ENCODE measurements at places on chromosomes 5 and 9.

DNA sequence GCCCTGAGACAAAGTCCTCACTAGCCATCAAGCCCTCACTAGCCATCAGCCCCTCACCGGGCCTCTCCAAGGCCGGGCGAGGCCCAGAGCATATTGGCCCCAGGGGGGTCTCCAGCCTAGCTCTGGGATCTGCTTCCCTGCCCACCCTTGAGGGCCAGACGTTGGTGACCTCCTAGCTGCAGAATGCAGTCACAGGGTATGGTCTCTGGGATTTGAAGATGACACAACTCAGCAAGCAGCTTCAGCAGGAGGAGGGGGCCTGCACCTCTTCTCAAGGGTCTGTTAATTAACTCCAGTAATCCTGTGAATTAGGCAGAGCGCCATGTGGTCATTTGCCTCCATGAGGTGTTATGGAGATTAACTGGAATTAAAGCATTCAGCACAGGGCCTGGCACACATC lies 116.9 kb upstream of the SPOCK1 start:
- no peak for DNase-seq

DNA sequence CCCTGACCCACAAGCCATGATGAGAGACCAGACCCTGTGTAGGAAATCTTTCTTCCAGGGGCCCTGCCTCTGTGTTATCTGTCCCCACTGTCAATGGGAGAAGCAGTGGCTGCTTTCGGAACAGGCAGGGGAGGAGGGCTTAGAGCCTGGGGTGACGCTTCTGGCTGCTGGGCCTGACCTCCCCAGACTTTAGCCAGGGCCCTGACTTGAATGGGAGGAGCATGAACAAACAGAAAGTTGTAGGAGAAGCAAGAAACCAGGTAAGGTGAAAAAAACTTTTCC lies 12.2 kb upstream of the GPX3 start:
- no peak for DNase-seq

DNA sequence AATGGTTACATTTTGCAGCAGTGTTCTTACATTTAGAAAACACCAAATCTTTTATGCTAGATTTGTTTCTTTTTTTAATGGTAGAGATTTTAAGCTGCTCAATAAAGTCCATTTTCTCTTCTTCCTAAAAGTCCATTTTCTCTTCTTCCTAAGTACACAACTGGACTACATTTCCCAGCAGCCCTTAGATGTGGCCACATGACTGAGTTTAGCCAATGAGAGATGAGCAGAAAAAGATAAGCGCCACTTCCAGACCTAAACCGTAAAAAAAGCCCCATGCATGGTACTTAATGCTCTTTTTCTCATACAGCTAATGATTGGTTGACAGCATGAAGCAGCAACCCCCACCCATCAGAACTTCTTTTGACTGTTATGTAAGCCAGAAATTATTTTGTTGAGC lies 206.7 kb downstream of the FAM114A2 start:
- no peak for DNase-seq

GRCh38 chr5:132257131-132258101 lies at the start of gene PDLIM4:
TSS of gene PDLIM4 (plus strand) at chr5:132257696. CDS start at chr5:132257735, 39 bp downstream.
- DNase-seq: peak; percentile 12

GRCh38 chr9:133273819-133274218 lies 1.2 kb downstream of the ABO start:
- no peak for DNase-seq

DNA sequence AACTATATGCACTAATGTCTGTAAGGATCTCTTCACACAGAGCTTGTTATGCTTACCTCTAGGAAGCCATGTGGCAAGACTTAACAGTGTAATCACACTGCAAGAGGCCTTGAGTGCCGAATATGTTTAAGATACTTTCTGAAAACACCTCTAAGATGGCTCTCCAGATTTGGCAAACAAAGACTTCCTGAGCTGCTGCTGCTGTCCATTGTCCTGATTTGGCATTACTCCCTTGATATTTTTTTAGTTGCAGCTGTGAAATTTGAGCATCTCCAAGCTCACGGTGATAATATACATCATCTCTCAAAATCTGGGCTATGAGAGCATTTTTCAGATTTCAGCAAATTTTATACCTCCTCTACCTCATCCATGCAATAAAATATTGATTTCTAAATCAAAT lies 384.5 kb upstream of the CDH6 start:
- no peak for DNase-seq

DNA sequence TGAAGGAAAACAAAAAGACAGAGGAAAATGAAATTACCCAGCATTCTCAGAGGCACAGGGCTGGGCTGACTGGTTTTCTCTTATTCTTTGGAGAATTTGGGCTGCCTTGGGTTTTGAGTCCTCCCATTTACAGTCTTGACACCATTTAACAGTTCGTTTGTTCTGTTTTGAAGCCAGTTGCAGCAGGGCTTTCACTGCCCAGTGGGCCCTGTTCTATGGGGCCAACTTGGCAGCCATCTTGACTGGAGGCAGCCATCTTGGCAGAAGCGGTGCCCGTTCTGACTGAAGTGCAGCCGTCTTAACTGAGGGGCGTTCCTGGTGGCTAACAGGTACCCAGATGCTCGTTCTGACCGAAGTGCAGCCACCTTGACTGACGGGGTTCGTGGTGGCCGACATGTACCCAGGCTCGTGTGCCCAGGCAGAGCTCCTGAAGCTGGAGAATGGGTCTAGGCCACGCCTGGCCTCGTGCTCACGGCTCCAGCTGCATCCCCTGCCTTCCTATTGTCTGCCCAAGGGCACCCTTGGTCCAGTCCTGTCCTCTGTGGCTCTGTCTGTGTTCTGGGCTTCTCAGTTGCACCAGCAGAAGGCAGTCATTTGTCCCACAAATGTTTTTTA lies 164.4 kb downstream of the GAPVD1 start:
- no peak for DNase-seq

GRCh38 chr5:84634256-84634655 lies 249.6 kb upstream of the EDIL3 start:
- no peak for DNase-seq

- DNase-seq: peak; percentile 53
Measured at GRCh38 chr9:129174724-129175514, 3.1 kb downstream of the IER5L start.

DNA sequence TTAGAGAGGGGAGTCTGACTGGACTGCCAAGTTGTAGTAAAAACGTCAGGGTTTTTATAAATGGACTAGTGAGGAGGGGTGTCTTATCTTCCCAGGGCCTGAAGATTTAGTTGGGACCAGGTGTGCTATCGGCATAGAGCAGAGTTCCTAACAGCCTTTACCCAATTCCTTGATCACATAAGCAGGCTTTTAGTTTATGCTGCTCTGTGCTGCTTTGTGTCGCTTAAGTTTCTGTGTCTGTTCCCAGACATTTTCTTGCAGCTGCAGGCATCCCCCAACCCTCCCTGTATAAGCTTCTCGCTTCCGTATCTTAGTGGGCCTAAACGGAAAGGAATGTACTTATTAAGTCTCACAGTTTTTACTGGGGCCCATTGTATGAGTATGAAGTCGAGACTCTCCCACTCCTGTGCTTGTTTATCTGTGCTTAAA lies 2.6 kb upstream of the SMC5 start:
- no peak for DNase-seq

GRCh38 chr9:117546894-117547678 lies 132.2 kb upstream of the ASTN2 start:
- no peak for DNase-seq

DNA sequence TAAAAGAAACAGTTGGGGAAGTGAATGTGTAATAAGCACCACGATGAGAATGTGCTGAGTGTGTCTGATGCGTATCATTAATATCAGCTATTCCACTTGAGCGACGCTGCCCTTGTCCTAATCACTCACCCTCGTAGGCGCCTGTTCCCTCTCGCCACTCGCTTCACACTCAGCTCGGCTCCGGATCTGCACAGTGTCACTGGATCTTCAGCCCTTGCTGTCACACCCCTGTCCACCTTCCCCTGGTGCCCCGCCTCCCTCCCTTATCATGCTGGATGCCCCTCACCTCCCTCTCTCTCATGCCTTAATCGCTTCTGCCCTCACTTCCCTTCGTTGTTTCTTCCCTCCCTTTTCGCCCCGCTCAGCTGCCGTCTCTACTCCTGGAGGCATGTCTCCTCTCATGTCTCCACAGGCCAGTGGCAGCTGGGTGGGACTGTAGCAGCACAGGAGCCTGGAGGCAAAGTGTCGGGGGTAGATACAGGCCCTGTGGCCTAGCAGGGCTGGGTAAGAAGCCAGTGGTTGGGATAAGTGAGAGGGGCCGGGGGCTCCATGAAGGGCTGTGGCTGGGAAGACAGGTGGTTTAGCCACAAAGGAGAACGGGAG lies 43.5 kb downstream of the ANKDD1B start:
- no peak for DNase-seq

DNA sequence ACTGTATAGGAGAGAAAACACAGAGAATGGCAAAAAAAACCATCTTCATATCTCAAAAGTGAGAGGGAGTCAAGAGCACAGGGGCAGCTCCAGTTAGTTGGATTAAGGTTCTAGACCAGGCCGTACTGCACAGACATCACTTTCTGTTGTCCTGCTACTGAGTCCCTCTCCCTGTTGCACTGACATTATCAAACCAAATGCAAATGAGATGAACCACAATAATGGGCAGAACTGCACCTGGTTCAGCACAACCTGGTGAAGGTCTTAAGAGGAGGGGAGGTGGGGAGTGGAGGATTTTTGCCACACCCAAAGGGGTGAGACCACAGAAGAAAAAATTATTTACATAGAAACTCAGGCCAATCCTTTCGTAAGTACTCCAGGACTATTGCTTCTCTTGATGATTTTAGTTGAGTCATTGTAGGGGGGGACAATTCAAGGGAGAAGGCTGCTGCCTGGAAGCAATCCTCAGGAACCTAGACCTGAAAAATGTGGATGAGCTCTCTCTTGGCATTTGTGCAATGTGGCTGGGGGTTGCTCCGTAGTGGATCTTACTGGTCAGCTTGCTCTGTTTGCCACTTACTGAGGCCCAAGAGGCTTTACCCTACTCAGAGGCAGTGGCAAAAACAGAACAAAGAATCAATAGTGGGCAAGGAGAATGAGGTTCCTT lies 94.5 kb upstream of the PPP1R2B start:
- no peak for DNase-seq

- no peak for DNase-seq
Measured at GRCh38 chr5:154761046-154761736, 6.0 kb downstream of the LARP1 start.

- no peak for DNase-seq
Measured at GRCh38 chr9:73370053-73370452, 218.4 kb downstream of the ANXA1 start.

DNA sequence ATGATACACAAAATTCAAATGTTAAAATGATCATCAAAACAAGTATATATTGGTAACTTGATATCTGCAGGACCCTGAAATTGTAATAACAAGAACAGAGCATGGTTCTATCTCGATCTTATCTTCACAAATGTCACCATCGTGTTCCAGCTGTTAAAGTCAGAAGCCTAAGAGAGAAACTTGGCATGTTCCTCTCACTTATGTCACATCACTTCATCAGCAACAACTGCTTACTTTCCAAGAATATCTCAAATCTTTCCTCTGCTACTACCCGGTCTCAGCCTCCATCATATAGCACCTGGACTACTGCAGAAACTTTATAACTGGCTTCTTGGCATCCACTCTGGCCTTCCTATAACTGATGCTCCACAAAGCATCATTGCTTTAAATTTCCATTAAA lies 84.9 kb downstream of the FBN2 start:
- DNase-seq: no peak

GRCh38 chr9:83959061-83959460 lies 21.0 kb downstream of the HNRNPK start:
- DNase-seq: no peak

GRCh38 chr5:111076091-111076490 lies 4.6 kb downstream of the TSLP start:
- DNase-seq: no peak

DNA sequence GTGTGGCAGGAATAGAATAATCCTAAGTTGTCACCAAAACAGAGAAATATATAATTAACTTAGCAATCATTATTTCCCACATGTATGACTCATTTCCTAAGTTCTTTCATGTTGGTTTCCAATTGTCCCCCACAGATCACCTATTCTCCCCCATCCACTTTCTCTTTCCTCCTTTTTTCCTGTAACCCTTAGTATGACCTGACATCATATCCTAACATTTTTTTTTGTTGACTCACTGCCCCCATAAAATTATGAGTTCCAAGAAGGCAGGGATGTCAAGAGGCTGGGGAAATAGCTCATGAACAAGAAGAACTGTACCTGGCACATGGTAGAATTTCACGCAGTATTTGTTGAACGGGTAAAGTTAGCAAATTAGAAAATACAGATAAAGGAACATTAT lies 186.7 kb downstream of the DCP2 start:
- DNase-seq: no peak

GRCh38 chr9:14242150-14242805 lies 71.7 kb downstream of the NFIB start:
- DNase-seq: no peak

GRCh38 chr9:93898502-93899426 lies 56.4 kb downstream of the BARX1 start:
- no peak for DNase-seq

DNA sequence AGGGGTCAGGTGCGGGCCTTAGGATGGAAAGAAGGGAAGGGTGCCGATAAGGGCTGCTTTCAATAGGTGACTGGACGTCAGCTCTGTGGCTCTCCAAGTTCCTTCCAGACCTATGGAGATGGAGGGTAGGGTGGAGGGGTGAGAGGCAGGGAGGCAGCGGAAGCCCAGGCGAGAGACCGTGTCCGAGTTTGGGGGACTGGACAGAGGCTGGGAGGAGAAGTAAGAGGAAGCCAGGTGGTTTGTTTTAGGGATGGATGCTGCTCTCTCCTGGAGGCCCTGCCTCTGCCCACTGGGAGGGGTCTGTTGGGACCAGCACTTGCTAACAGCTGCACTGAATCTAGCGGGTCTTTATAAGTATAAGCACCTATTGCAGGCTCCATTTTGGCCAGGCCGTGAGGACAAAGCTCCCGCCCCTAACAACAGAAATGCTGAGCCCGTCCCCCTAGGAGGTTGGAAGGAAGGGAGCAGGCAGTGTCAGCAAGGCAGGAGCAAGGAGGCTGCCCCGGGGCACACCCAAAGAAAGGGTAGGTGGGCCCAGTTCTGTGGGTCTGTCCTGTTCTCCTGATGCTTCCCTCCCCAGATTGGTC lies 167.5 kb downstream of the DAB2IP start:
- no peak for DNase-seq

DNA sequence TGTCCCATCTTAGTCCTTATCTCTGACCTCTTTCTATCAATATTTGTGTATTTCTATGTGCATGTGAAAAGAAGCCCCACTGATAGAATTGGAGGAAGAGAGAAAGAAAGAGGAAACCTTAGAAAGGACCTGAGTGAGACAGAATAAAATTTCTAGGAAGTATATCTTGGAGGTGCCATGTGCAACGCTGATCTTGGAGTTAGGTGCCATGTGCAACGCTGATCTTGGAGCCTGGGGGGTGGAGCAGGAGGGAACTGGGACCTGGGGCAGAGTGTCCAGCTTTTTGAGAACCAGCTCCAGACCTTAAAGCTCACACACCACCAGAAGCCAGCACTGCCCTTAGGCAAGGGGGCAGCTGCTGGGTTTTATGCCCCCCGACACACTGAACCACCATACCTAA lies 89.4 kb downstream of the SHC3 start:
- no peak for DNase-seq

DNA sequence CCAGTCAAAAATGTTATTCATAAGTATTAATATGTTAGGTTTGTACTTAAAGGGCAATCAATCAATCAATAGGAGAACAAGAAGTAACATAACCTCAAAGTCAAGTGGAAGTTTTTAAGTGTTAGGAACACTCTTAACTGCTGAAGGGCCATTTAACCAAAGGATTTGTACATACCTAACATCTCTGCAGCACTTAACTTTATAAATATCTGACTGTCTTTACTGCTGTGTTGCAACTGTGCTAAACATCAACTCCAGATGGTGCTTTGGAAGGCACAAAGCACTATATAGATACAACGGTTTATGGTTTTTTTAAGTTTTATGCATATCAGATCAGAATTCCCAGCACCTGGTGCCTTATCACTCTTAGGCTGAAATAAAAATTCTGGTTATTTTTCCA lies 604.9 kb upstream of the PTGER4 start:
- DNase-seq: no peak

All from NCI-H510A (cell line).